ENCODE measurements at places on chromosomes 11 and 22.

- no peak for DNase-seq
Measured at GRCh38 chr22:31628969-31629708, 32.9 kb downstream of the PISD start.

GRCh38 chr11:118618115-118618990, 10.9 kb downstream of the PHLDB1 start:
- DNase-seq, result no peak

DNA sequence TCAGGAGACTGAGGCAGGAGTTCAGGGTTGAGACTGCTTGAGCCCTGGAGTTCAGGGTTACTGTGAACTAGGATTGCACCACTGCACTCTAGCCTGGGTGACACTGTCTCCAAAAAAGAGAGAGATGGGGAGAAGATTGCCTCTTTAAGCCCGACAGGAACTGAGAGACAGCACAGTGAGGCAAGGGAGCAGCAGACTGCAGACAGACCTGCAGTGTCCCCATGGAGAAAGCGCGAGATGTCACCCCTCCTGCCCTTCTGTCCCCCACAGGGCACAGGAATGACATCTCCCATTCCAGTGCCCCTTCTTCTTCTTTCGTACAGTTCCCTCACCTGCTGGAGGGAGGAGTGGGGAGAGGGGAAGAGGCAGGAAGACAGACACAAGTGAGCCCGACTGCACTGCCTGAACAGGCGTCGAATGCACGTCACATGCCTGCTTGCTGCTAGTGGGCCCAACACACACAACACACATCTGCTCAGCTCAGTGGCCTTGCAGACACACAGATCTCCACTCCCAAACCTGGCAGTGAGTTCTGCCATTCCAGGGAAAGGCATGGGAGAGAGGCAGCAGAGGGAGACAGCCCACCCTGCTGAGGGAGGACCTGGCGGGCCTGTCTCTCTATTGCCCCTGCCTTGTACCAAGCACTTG, 167.0 kb downstream of the DSCAML1 start:
- no peak for DNase-seq

DNA sequence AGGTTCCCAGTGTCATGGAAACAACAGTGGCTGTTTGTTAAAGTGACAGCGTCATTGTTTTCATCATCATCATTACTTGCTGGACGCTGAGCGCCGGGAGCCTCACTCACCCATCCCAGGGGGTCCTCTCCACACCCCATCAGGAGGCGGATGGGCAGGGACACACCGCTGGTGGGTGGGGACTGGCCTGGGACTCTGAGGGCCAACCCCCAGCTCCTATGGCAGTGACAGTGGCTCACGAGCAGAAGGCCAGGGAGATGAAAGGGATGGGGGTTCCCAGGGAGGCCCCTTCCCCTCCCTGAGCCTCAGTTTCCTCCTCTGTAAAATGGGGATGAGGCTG, 76.6 kb upstream of the PRR5 start:
- no peak for DNase-seq

DNA sequence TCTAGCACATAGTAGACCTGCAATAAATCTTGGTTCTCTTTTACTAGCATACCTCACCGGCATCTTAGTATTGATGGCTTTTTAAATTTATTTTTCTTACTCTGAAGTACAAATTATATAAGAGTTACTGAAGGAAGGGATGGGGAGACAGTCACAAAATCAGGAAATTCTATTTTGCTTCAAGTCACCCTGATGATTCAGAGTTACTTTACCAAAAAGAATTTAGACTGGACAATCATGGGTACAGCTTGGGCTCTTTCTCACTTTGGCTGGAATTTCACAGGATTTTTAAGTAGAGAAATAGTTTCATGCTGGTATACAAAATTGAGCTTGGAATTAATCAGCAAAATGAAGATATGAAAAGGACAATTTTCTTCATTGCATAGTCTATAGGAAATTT, 919.2 kb downstream of the METTL15 start:
- no peak for DNase-seq

- DNase-seq, result no peak
Measured at GRCh38 chr11:111836721-111837120, 34.7 kb downstream of the ALG9 start.

GRCh38 chr11:35274909-35275785, 136.2 kb downstream of the CD44 start:
- DNase-seq, result peak; percentile 70
